HS-5 (cell line): ENCODE measurements at places on chromosomes 5 and 9.

GRCh38 chr5:156677963-156678362, 172.1 kb upstream of the PPP1R2B start:
- DNase-seq = no peak

DNA sequence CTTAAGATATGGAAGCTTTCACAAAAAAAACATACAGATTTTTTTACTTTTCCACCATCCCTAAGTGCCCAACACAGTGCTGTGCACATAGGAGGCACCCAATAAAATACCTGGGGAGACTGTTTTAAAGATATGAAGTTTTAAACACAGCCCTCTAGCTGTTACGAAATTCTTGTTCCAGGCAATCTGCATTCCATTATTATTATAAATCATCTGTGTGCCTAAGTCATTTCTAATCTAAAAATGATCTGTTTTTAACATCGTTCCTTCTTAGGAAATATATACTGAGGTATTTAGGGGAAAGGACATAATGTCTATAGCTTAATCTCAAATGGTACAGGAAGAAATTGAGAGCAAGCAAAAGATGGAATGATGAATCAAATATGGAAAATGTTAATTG, 32.7 kb upstream of the ISCA1 start:
- DNase-seq = no peak

DNA sequence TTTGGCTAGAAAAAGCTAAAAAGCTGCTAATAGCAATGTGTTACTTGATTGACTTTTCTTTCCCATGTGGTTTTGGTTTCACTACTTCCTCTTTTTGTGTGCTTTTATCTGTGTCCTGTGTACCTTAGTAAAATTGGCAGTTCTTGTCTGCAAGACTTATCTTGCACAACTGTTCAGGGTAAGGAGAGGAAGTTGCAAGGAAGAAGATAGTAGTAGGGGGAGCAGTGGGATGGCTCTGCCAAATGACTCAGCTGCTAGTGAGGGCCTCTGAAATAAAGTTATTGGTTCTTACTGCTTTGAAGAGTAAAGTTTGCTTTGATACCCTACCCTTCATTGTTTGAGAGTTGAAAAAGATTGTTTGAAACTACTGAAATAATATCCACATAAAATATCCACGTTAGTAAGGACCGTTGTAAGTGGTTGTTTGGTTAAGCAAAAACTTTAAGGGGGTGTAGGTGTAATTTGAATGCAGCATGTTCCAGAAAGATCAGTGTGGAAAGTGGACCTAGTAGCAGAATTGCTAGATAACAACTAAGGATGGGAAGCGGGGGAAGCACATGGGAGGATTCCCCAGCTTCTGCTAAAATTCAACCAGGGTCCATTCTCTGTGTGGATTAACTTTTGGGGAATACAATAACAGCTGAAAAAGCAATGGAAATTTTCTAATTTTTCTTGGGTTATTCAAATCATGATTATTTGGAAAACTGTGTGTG, 123.5 kb downstream of the SCAMP1 start:
- DNase-seq = no peak

GRCh38 chr9:112502175-112502946, 15.7 kb downstream of the KIAA1958 start:
- DNase-seq = no peak

DNA sequence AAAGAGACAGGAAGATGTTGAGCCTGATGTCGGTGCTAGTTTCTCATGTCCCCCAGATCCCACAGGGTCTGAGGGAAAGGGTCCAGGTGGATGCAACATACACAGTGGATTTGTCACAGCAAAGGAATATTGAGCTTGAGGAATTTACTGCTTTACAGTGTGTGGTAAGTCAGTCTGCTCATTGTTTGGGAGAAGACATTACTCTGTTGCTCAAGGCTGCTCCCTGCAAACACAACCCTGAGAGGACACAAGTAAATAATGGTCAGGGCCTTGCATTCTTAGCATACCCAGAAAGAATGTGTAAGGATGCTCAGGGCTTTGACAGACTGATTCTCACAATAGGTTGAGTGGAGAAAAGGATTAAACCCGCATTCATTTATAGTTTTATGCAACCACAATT, 7.3 kb upstream of the MAN2A1 start:
- DNase-seq = no peak

DNA sequence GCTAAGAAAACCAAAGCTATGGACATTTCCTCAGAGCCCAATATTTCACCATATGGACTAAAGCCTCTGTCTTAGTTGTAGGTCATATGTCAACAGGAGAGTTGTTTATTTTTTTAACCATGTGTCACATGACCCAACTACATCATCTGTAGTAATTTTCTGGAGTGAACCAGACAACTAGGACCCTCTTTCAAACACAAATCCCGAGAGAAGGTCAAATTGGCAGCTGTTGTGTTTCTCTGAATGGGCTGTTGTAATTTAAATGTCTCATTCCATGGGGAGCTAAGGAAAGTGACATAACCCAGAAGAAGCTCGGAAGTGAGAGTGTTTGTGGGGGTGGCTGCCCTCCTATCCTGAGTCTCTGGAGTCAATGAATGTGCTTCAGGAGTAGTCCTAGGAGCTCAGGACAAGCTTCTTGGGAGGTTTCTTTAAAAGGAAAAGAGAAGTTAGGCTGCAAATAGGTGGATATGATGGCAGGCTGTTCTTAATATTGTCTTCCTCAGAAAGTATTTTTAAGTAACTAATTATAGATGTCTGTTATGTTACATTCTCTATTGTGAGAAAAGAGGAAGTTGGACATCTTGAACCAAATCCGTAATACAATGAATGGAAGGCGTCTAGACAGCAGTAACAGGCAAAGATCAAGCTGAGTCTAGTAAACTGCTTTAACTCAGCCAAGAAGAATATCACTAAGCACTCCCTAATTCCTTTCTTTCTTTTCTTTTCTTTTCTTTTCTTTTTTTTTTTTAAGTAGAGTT, 50.1 kb downstream of the TMEM167A start:
- DNase-seq = no peak

GRCh38 chr5:89946916-89947315, 462.6 kb downstream of the CETN3 start:
- DNase-seq = no peak

DNA sequence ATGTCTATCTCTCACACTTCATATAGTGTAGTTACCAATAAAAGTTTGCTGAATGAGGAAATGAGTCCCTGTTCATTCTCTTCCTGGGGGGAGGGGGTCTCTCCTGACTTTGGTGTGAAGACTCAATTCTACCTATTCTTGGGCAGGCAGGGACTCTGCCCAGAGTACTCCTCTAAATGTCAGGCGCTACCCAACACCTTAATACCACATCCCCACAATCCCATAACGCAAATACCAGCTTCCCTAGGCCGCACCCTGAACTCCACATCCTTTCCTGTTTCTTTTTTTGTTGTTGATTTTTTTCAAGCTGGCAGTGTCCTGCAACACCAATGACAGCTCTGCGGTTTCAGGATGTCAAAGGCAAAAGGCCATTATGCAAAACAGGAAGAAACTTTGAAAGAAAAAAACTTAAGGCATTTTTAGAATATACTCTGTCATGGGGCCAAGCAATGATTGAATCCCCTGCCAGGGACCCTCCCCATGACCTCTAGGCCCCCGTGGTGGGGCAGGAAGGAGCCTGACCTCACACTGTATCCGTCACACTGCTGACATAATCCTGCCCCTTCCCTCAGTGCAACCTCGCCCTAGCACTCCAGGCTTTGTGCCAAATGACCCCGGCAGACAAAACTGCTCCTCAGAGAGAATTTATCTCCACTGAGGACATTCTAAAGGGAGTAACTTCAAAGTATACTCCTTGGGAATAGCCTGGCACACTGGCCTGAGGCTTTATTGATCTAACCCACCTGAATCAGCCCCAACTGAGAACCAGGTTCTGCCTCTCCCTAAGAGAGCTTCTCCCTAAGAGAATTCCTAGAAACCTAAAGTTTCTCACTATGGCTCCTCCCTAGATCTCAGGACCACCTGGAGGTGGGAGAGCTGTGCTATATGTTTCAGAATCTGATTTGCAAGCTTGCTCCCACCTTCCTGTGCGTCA, 8.0 kb downstream of the B4GALT1 start:
- DNase-seq = no peak
